ENCODE measurements at places on chromosomes 2 and 18. TPM values are rescaled to one million over a fixed set of nuclear protein-coding genes. Genes with fewer than 3 reads are reported as not detected.

GRCh38 chr2:240433973-240434727 lies 1.3 kb upstream of the GPC1 start:
- DNase-seq: peak; percentile 35

The ZNF397 gene
- total RNA-seq: 26.7 TPM

DNA sequence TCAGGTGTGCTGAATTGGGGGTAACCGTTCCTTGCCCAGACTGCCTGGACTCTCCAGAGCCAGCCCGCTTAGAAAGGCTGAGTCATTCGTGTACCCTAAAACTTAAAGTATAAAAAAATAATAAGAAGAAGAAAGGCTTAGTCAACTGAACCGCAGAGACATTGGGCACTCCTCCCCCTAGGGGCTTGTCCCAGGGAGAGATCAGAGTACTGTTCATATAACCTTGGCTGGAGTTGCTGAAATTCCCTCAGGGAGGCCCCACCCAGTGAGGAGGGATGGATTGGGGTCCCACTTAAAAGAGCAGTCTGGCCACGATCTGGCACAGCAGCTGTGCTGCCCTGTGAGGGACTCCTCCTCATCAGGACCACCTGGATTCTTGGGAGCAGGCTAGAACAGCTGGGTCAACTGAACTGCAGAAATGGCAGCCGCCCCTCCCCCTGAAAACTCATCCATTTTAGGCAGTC lies 37.2 kb downstream of the ANKRD12 start:
- no peak for DNase-seq

- DNase-seq: no peak
Observed at GRCh38 chr18:23629444-23629946, 33.2 kb downstream of the ANKRD29 start.

DNA sequence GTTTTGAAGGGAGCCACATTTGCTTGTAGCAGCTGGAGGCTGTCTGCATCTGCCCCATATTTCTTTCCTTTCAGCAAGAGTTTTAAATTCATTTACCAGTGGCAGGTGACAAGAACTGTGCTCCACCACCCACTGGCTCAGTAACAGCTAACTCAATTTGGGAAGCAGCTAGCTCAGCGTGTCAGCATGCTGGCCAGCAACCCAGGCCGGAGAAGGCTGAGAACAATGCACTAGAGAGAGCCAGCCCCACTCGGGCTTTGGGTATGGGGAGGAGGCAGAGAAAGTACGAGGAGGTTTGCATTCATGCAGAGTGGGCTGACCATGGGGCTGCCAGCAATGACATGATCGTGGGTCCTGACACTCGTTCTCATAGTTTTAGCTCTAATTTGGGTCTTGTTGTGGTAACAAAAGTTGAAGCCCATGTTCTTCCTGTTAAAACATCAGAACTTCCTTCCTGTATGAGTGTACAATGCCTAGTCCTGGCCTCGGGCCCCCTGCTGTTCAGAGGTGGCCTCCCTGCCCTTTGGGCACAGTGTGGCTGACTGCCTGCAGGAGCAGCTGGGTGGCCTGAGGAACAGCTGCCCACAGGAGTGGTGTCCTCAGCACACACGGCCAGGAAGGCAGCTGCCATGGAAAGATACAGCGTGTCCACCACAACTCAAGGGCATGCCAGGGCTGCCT lies 23.0 kb downstream of the CDC42EP3 start:
- DNase-seq: peak; percentile 30

DNA sequence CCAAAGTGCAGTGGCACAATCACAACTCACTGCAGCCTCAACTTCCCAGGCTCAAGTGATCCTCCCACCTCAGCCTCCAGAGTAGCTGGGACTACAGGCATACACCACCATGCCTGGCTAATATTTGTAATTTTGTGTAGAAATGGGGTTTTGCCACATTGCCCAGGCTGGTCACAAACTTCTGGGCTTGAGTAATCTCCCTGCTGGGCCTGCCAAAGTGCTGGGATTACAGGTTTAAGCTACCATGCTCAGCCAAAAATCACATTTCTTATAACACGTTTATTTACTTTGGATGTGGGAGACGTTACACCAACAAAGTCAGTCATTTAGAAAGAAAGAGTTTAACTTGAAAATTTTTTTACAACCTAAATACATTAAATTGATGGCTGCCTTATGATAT lies 209.0 kb upstream of the VWC2L start:
- no peak for DNase-seq

GRCh38 chr2:234289834-234290590 lies 206.9 kb downstream of the ARL4C start:
- DNase-seq: no peak

The IL1R2 gene
- total RNA-seq: not detected

The EMILIN2 gene
- 3.1 TPM for total RNA-seq

DNA sequence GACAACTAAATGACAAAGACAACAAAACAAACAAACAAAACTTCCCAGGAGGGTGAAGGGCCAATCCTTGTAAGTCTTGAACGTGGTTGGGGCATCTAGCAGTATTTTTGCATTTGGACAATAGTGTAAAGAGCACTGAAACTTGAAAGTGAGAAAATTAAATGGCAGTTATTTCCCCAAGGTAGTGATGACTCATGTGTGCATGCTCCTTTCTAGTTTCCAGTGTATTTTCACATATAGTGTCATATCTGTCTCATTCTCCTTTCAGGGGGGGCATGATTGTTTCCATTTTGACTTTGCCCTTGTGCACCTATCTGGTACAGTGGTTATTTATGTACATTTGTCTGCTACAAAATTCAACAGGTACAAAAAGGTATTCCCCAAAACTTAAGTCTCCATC lies 39.5 kb downstream of the CERS6 start:
- DNase-seq: no peak

The ASAP2 gene
- total RNA-seq: 12.5 TPM

The REG3G gene
- total RNA-seq: 673 TPM

GRCh38 chr2:239315308-239315707 lies 85.5 kb downstream of the HDAC4 start:
- no peak for DNase-seq

The SCTR gene
- 183 TPM for total RNA-seq

DNA sequence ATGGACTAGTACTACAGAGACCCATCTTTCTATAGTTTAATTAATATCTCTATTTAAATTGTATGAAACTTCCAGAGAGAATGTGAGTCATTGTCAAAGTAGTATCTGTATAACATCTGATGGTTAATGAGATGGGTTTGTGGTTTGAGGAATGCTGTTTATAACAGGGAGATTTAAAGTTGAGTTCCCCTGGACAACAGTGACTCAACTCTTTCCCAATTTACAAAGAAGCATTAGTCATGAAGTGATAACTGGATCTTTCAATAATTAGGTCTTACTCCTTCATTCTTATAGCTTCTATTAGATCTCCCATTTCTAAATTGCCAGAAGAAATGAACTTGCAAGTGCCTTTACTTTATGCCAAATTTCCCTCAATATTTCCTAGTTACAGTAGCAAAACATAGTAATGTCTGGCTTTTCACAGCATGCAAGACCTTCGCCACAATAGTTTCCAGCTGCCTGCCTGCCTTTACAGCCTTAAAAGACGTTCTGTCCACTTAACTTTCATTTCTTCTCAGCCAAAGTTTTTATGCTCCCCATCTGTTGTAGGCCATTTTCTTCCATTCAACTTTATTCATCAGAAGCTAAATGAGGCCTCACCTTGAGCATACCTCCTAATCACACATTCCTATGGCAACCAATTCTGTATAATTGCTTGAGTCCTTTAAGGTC lies 47.7 kb upstream of the WDR75 start:
- no peak for DNase-seq

- DNase-seq: peak; percentile 77
Observed at GRCh38 chr2:85954590-85955458, 66.0 kb upstream of the ST3GAL5 start.

The MOB1A gene
- 37.9 TPM for total RNA-seq

The C2orf72 gene
- 52.1 TPM for total RNA-seq

GRCh38 chr2:5692561-5693286 lies 540 bp downstream of the SOX11 start:
- no peak for DNase-seq

GRCh38 chr2:240789051-240789453 lies 31.0 kb downstream of the KIF1A start:
- DNase-seq: no peak

GRCh38 chr2:238895891-238896600 lies 48.2 kb downstream of the TWIST2 start:
- DNase-seq: peak; percentile 26

DNA sequence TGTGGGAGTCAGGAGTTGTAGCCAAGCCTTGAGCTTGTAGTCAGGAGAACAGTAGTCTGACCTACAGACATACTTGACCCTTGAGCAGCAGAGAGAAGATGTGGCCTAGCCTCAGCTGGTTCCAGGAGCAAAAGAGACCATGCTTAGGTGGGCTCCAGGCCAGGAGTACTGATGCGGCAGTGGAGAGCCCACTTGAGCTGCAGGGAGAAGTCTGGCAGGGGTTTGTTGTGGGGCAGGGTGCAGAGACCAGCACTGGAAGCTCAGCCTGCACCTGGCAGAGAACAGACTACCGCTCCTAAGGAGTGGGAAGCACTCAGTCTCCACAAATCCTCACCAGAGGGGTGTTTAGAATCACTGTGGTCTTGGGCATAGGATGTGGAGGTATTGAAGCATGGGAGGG lies 197.9 kb downstream of the TPGS2 start:
- DNase-seq: no peak

- no peak for DNase-seq
Observed at GRCh38 chr2:96291751-96292150, 13.6 kb downstream of the SNRNP200 start.

The PAX8 gene
- 2.3 TPM for total RNA-seq

GRCh38 chr2:108403494-108403893 lies 25.7 kb downstream of the SULT1C4 start:
- no peak for DNase-seq

GRCh38 chr2:121018136-121019061 lies 266.6 kb downstream of the TFCP2L1 start:
- DNase-seq: no peak

DNA sequence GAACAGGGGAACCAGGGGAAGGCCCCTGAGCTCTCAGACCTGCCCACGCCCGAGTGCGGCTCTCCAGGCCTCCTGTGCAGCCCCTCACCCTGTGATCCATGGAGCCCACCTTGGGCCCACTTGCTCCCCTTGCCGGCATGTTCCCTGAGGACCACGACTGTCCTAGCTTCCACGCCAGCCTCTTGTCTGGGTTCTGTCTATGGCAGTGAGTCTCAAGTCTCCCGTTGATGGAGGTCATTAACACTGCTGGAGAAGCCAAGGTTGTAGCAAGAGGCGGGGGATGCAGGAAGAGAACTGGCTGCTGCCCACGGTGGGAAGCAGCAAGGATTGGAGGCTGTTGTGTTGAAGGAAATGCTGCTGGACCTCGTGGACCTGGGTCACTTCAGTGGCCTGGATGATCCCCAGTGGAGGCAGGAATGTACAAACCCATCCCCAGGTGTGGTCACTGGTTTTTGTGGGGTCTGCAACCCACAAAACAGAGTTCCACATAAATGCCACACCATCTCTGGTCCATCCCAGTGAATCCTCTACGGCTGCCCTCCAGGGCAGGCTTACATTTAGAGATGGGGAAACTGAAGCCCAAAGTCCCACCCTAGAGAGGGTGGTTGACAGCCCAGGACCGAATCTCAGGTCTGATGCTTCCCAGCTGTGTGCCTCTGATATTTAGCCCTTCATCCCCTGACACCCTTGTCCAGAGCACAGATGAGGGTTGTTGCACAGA lies 150.3 kb downstream of the NDUFA10 start:
- no peak for DNase-seq

The RIT2 gene
- not detected for total RNA-seq

The HOXD13 gene
- total RNA-seq: not detected

The COL5A2 gene
- 10.1 TPM for total RNA-seq

The PLEKHM3 gene
- 14.0 TPM for total RNA-seq

GRCh38 chr18:2102022-2102421 lies 469.3 kb downstream of the METTL4 start:
- no peak for DNase-seq

DNA sequence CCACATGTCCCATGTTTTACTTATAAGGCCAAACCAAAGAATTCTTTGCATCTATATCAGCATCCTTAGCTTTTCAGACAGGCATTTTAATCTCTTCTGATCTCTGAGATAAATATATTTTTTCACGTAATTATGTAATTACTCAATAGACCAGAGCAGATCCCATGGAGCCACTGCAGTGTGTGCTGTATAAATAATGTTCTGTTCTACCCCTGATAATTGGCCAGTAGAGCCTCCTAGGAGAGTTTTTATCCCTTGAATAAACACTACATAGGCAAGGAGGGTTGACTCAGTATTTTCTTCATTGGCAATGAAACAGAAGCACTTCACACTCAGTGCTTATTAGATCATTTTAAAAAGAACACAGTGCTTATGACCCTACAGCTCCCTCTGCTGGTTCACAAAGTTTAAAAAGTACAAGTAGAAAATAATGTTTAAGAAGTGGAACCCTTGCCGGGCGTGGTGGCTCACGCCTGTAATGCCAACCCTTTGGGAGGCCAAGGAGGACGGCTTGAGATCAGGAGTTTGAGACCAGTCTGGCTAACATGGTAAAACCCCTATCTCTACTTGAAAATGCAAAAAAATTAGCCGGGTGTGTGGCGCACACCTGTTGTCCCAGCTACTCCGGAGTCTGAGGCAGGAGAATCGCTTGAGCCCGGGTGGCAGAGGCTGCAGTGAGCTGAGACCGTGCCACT lies 91.9 kb downstream of the PPP1R1C start:
- peak; percentile 73 for DNase-seq

DNA sequence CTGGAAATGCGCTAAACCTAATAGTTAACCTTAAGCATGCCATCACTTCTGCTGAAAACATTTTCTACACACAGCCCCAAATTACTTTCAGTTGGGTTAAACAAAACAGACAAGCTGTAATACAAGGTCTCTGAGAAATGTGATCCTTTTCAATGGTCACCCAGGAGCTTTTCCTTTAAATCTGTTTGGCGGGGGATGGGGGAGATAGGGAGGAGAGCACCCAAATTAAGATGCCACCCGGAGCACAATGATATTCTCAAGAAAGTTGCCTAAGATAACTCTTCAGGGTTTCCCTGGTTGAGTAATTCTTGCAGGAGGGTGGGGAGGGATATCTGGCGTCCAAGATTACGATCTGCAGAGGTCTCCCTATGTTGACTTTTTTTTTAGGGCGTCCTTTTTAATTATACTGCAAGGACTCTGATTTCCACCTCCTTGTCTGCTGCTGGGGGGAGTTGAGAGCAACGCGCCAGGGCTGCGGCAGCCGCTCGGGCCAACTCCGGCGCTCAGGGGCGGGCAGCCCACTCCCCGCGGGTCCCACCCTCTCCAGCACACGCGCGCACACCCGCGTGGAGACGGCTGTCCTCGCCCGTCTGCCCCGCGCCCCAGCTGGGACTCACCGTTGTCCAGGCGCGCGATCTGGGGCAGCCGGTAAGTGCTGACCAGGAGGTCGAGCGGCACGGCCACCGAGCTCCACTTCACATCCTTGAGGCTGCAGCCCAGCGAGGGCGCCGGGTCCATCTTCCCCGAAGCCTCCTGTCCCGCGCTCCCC lies 807 bp downstream of the GAREM1 start:
- DNase-seq: peak; percentile 57

GRCh38 chr2:111030260-111030891 lies 90.3 kb upstream of the BCL2L11 start:
- no peak for DNase-seq

- DNase-seq: no peak
Observed at GRCh38 chr2:108919571-108920373, 69.2 kb downstream of the EDAR start.

Data from body of pancreas (tissue), 4 donors.